ENCODE measurements at places on chromosomes 11 and 22.

GRCh38 chr11:117187007-117187406, 8.5 kb downstream of the SIDT2 start:
- DNase-seq, result no peak

DNA sequence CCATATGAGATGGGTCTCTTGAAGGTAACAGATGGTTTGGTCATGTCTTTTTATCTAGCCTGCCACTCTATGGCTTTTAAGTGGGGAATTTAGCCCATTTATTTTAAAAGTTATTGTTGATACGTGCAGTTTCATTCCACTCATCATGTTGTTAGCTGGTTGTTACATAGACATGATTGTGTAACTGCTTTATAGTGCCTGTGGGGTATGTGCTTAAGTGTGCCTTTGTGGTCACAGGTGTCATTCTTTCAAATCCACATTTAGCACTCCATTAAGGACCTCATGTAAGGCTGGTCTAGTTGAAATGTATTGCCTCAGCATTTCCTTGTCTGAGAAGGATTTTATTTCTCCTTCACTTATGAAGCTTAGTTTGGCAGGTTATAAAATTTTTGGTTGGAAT, 263.8 kb upstream of the LUZP2 start:
- no peak for DNase-seq

DNA sequence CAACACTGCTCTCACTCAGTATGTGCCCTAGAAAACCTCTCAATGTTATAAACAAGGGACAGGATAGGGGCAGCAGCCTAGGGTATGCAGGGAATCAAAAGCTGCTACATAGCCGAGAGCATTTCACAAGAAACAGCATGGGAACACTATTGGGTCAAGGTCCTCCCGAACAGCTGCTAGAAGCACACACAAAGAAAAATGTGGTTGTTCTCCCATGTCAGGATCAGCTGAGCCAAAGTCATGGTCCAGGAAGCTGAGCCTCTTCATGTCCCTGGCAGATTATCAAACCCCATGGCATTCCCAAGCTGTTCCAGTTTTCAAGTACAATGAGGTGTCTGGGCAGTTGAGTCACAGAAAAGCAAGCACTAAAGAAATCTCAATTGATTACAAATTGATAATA, 21.0 kb upstream of the GDPD4 start:
- no peak for DNase-seq

DNA sequence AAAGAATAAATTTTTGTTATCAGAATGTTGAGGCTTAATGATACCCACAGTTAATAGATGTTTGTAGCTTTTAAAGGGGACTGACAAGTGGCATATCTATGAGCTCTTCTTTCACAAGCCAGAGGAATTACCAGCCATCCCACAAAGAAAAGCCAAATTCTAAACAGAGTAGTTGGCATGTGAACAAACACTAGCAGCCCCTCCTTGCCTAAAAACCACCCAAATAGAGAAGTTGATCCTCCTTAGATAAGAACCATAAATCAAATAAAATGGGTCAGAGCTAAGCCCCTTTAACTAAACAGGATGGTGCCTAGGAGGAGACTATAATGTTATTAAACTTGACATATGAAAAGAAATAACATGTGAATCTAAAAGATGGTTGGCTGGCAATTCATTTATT, 11.4 kb downstream of the LPXN start:
- no peak for DNase-seq

- DNase-seq, result no peak
These were observed 109.2 kb downstream of the IGLL1 start for GRCh38 chr22:23470811-23471389.

DNA sequence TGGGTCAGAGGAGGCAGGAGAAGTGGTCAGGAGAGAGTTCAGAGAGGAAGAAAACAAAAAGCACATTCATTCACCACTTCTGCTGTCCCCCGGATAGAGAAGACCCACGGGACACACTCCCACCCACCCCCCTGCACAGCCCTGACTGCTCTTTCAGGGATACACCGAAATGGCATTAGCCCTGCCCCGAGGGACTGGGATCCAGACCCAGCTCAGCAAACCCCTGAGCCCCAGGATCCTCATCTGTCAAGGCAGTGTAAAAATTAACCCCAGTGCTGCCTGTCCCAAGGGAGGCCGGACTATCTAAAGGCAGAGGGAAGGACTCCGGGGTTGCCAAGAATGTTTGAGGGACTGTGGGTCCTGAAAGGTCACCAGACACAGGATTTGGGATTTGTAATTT, 31.2 kb downstream of the TPBGL start:
- no peak for DNase-seq

- DNase-seq, result no peak
These were observed 163.1 kb downstream of the ETS1 start for GRCh38 chr11:128424271-128424711.

DNA sequence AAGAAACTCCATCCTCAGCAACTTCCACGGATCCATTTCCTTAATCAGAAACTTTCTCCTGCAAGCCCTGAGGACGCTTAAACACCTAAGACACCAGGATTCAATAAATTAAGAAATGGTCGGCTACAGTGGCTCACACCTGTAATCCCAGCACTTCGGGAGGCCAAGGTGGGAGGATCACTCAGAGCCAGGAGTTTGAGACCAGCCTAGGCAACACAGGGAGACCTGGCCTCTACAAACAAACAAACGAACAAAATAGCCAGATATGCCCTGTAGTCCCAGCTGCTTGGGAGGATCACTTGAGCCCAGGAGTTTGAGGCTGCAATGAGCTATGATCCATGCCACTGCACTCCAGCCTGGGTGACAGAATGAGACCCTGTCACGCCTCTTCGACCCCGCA, 46.7 kb downstream of the RPUSD4 start:
- DNase-seq, result no peak
